ENCODE measurements at places on chromosomes 1 and 21.

DNA sequence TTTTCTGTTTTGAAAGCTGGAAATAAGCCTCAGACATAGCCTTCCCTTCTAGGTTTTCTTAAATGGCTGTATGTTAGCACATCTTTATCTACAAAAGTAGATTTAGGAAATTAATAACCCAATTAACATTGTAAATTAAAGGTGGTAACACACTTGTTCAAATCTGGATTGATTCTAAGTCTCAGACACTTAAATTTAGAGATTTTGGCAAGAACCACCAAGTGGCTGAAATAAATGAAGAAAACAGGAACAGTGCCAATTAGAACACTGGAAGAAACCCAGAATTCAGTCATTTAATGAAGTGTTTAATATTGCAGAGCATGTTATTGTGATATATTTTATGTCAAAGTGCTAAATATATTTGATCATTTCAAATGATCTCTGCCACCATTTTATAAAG lies 628.2 kb downstream of the USP25 start:
- DNase-seq = no peak

GRCh38 chr1:195336812-195337211 lies 1271.4 kb downstream of the KCNT2 start:
- no peak for DNase-seq

GRCh38 chr1:205250699-205251098 lies 23.0 kb downstream of the TMCC2 start:
- DNase-seq = no peak

GRCh38 chr1:108801101-108801500 lies 54.6 kb downstream of the STXBP3 start:
- DNase-seq = no peak

GRCh38 chr1:208475951-208476845 lies 232.0 kb upstream of the PLXNA2 start:
- DNase-seq = peak; percentile 52

- no peak for DNase-seq
Measured at GRCh38 chr1:203954788-203955552, 93.6 kb downstream of the SNRPE start.

GRCh38 chr1:214018386-214019268 lies 30.9 kb downstream of the PROX1 start:
- peak; percentile 78 for DNase-seq

DNA sequence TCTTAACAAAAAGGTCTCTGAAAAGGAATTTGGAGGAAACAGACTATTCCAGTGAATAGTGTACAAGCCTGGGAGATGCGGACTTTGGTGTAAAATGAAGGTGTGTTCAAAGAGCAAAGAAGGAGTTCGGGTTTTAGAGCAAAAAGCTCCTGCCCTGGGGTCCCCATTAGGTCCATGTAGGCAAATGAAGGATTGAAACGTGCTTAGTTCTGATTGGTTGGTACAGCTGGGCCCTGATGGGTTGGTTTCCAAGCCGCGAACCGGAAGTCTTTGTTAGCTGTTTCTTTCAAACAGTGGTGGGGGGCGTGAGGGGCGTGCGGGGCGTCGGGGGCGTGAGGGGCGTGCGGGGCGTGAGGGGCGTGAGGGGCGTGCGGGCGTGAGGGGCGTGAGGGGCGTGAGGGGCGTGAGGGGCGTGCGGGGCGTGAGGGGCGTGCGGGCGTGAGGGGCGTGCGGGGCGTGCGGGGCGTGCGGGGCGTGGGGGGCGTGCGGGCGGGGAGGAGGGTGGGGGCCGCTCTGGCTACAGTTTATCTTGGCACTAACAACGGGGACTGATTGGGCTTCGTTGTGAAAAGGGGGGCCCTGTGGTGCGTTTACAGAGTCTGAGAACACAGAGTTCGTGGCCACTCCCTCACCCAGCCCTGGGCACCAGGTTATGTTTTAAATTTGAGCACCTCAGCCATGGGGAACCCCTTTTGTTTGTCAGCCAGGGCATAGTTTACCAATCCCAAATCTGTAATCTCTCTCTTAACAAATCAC lies 29.4 kb downstream of the LRRC3 start:
- no peak for DNase-seq

DNA sequence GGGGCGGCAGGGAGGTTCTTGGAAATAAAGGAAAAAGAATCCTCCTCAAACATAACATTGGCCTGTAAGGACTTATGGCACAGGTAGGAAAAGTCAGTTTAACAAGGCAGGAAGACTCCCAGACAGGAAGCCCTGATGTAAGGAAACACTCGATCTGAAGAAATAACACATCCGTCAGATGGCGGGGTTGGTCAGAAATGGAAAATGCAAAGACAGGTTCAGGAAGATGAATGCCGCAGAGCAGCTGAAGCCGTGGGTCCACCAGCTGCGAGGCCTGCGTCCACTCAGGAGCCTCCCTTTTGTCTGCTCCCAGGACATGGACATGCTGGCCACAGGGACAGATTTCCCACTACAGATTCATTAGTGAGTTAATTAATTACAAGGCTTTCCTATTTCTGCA lies 3.8 kb downstream of the RSPH1 start:
- no peak for DNase-seq

DNA sequence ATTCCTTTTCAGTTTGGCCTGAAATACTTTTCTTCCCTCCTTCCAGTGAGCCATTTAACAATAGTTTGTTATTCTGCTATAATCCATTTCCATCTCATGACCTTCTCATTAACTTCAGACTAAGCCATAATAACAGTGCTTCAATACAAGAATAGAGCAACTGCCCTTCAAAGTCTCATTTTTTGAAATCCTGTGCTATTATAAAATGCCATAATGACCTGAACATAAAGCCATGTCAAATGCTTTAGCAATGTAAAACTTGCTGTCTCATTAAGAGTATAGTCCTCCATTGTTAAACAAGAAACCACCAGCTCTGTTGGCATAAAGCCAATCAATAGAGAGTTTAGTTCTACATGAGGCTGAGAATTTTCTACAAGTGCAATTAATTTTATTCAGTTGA lies 9.6 kb upstream of the PIGK start:
- no peak for DNase-seq

DNA sequence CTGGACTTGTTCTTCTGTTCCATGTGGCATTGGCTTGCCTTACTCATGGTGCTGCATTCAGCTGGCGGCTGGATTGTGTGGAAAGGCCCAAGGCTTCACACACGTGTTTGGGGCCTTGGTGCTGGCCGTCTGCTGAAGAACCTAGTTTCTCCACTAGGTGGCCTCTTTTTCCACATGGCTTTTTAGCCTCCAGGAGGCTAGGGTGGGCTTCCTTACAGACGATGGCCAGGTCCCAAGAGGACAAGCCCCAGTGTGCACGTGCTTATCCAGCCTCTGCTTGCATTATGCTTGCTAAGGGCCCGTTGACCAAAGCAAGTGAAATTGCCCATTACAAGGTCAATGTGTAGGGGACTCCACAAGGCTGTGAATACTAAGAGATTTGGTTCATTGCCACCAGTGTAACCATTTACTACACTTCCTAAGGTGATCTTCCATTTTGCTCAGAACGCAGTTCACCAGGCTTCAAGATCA lies 47.5 kb upstream of the FOXO6 start:
- no peak for DNase-seq

DNA sequence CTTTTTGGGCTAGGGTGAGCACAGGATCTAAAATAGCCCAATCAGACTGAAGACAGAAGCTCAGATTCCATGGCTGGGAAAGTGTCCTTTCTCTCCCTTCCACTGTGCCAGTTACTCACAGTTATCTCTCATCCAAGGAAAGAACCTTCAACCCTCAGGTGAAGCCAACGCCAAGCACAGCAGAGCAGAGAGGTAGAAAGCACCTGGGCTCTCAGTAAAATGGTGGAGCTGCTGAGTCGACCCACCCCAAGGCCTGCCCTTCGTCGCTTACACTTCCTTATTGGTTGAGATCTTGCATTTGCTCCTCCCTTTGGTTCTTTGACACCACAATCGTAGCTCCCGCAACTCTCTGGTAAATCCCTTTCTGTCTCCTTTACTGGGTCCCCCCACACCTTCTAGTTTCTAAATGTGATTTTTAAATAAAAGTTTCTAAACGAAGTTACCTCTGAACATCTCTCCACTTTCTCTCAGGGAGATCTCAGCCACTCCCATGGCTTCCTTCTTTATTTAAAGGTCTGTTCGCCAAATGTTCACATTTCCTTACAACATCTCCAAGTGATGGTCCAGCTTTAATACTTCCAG lies 27.5 kb upstream of the SLC30A1 start:
- DNase-seq = no peak

- no peak for DNase-seq
Measured at GRCh38 chr21:45982092-45982757, 655 bp downstream of the COL6A1 start.

GRCh38 chr1:199353906-199354305 lies 673.6 kb upstream of the NR5A2 start:
- DNase-seq = no peak

GRCh38 chr1:87346130-87346814 lies 17.6 kb downstream of the LMO4 start:
- no peak for DNase-seq

- no peak for DNase-seq
Measured at GRCh38 chr1:65208563-65208973, 60.6 kb downstream of the AK4 start.

GRCh38 chr21:37164742-37165141 lies 91.7 kb downstream of the TTC3 start:
- DNase-seq = no peak

DNA sequence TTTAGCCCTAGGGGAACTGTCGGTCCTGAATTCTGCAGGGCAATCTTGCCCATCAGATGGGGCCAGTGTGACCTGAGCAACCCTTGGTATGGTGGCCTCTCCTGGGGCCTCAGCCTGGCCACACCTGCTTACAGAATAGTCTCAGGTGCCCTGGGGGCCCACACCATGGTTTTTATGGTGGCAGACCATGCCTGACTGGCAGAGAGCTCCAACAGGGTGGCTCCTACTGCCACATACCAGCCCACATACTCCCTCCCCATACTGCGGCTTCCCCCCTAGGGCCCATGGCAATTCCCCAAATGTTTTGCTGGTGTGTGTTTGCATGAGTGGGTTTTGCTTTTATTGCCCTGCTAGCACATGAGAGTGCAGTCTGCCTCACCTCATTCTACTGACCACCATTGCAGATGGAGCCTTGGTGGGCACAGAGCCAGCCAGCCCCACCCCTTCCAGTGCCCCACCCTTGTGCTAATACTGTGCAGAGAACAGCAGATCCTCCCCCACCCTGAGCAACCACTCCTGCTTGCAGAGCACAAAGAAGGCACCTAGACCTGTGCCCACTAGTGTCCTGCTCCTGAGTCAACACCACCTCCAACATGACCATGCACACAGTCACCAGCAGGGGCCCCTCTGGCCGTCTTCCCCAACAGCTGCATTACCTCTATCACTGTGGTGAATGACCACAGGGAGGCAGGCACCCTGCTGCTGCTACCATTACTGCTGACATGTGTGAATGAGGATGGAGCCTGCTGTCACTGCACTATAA lies 86.8 kb downstream of the GDAP2 start:
- no peak for DNase-seq

DNA sequence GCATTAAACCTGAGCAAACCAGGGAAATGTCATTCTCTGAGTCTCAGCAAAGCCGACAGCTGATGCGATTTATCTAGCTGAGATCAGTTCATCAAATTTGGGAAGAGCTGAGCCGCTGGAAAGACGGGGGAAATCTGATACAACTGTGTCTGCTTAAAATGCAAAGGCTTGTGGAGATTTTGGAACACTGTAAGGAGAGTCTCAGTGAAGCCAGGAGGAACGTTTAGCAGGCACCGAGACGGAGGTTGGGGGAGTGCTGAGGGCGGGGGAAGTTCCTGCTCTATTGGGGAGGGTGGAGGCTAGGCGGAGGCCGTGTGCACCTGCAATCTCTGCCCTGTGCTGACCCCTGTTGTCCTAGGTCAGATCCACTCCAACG lies 143.2 kb upstream of the CSF3R start:
- DNase-seq = no peak

- DNase-seq = no peak
Measured at GRCh38 chr1:12407050-12407961, 177.5 kb downstream of the VPS13D start.

DNA sequence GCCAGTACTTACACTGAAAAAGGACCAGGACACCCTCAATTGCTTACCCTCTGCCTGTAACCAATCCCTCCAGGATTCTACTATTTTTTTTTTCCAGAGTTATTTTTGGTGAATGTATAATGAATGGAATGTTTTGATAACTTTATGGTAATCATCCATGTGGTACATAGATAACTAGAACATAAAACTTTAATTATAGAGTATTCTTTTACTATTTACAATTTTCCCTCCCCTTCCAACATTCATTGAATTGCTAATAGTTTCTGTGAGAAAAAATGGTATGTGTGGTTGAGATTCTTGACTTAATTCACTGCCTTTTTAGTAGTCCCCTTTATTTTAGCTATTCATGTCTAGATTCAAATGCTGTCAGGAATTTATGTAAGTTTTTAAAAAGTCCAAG lies 164.6 kb downstream of the CYYR1 start:
- no peak for DNase-seq

DNA sequence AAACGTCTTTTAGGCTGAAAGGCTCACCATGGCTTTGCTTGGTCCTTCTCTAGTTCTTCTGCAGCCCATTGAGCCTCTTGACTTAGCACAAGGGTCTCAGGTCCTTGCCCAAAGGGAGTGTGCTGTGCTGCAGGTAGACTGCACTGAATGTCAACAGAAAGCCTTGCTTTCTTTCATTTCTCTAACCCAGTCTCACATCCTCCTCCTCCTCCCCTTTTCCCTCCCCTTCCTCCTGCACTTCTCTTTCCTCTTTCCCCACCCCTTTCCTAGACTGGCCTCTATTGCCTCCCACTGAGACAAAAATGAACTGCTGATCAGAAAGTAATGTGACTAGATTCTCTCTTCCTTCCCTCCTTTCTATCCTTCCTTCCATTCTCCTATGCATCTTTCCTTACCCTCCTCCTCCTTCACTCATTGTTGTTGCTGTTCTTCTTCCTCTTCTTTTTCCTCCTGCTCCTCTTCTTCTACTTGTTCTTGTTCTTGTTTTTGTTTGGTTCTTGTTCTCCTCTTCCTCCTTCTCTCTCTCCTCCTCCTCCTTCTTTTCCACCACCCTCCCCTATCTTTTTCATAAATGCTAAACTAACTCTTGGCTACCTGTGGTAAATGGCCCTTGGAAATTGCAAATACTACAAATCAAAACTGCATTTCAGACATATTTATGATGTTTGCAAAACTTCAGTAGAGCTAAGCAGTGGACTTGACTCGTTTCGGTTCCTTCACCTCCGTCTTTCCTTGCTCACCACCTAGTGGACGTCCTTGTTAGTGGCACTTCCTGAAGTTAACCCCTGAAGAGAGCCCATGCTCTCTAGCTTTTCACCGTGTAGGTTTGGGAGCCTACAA lies at the start of gene SELL:
Gene SELL (minus strand): TSS at position 152 of the 840 bp plus-strand sequence. CDS start 122 bp downstream, at position 30.
- DNase-seq = peak; percentile 18

GRCh38 chr1:207336559-207337467 lies 15.3 kb downstream of the CD55 start:
- no peak for DNase-seq

GRCh38 chr1:10286244-10286643 lies 75.9 kb downstream of the KIF1B start:
- DNase-seq = no peak

GRCh38 chr1:94309216-94309615 lies 71.8 kb upstream of the ARHGAP29 start:
- peak; percentile 73 for DNase-seq

GRCh38 chr1:24919791-24920532 lies 10.1 kb downstream of the RUNX3 start:
- DNase-seq = no peak

- no peak for DNase-seq
Measured at GRCh38 chr1:26378088-26378878, 5.7 kb upstream of the ZNF683 start.
